ENCODE measurements at places on chromosomes 7 and 10. TPM values are rescaled to one million over a fixed set of nuclear protein-coding genes. Genes with fewer than 3 reads are reported as not detected.

DNA sequence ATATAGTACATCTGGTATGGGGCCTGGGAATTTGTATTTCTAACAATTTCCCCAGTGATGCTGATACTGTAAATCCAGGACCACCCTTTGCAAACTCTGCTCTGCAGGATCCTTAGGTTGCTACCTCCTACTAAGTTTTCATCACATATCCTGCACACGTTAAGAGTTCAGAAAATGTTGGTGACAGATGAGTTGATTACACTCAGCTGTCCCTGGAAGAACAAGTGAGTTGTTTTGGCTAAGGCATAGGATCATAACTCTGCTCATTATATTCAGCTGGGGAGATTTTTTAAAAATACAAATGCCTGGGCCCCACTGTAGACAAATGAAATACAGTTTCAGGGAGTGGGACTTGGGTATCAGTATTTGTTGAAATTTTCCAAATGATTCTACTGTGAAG lies 274.6 kb upstream of the HABP2 start:
- H3K4me1 ChIP-seq = peaks cover 15% of the 10 kb centered on the region
- H3K4me3 ChIP-seq = no peak overlapping the region
- no peak for DNase-seq
- no peaks in the 10 kb centered on the region for H3K36me3 ChIP-seq
- no peak overlapping the region for H3K27ac ChIP-seq
- H3K27me3 ChIP-seq = no peaks in the 10 kb centered on the region

GRCh38 chr10:121764233-121764942 lies 163.4 kb downstream of the ATE1 start:
- H3K4me3 ChIP-seq = no peak overlapping the region
- no peak overlapping the region for H3K27ac ChIP-seq
- no peaks in the 10 kb centered on the region for H3K36me3 ChIP-seq
- no peaks in the 10 kb centered on the region for H3K27me3 ChIP-seq

DNA sequence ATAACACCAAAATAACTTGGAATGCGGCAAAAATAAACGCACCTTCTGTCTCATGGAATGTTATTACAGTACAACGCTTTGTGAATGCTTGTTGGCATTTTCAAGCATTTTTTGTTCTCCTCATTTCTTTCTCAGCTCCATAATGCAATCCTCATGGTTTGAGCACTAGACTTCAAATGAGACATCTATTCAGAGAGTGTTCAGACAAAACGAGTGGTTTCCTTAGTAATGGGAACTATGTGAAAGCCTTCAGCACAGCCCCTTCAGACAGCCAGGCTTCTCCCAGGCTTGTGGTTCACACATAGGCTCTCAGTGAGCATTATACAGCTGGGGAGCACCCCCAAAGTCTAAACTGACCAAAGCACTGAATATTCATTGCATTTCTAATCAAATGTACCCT lies 8.6 kb upstream of the LRRN3 start:
- no peak for DNase-seq
- H3K36me3 ChIP-seq = no peaks in the 10 kb centered on the region
- no peaks in the 10 kb centered on the region for H3K27me3 ChIP-seq
- H3K4me3 ChIP-seq = no peak overlapping the region
- H3K27ac ChIP-seq = no peak overlapping the region
- no peaks in the 10 kb centered on the region for H3K4me1 ChIP-seq

The PSD gene
- 3.5 TPM for total RNA-seq

DNA sequence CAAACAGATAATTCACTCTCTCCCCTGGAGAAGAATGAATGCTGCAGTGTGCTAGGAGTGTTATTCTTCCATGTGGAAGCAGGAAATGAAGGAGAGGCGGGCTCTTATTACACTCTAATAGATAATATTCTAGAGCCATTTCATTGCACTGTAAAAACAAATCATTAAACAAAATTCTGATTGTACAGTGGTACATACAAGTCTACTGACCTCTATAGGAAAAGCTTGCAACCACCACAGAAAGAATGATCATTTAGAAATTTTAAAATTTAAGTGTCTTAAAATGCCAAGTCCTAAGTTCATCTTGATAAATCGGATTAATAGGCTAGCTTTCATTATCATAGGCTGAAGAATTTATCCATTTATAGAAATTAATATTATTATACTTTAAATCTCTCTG lies 960.3 kb upstream of the LRRN3 start:
- no peaks in the 10 kb centered on the region for H3K27me3 ChIP-seq
- no peaks in the 10 kb centered on the region for H3K4me1 ChIP-seq
- no peak for DNase-seq
- H3K4me3 ChIP-seq = no peak overlapping the region
- no peak overlapping the region for H3K27ac ChIP-seq

DNA sequence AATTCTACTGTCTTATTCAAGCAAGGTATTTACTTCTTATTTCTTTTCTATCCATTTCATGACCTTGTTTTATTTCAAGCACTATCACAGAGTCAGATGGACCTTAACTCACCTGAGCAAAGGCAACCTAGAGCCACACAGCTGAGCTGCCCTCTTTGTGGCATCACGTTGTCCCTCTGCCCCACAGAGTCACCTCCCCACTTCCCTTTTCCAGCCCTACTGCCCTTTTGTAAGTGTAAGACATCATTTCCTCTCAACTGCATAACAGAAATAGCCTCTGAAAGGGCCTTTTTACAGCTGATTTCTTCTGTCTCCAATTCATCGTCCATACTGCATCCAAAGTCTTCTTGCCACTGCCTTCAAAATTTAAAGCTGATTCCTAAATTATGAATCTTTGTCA lies 946.0 kb downstream of the NRG3 start:
- H3K4me3 ChIP-seq = no peak overlapping the region
- no peak for DNase-seq
- H3K27me3 ChIP-seq = no peaks in the 10 kb centered on the region
- no peaks in the 10 kb centered on the region for H3K36me3 ChIP-seq

Data from upper lobe of right lung (tissue), 1 donor.